ENCODE measurements at places on chromosomes 6 and 20.
A peak's percentile ranks its signal among the peaks of the same experiment; 100 is the strongest.

DNA sequence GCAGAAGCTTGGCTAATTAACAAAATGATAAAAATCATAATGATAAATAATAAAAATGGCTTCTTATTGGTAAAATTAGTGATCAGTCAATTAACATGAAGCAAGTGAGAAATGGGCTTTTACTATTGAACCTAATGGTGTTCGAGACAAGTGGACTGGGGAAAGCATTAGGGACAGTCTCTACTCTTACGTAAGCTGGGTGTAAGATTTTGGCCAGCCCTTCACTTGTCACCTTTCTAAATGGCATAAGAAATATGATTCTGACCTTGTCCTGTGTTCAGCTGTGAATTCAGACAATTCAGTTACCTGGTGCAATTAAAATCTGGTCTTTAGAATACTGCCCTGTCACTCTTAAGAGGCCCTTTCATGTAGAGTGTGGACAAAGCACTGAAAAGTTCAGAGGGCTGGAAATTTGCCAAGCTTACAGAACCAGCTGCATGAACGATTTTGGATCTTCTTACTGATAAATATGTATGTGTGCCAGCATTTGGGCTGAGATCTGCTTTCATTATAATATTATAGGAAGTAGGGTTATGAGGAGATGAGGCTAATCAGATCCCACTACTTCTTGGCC lies 115.9 kb downstream of the QRSL1 start:
- DNase-seq, result peak; percentile 69

DNA sequence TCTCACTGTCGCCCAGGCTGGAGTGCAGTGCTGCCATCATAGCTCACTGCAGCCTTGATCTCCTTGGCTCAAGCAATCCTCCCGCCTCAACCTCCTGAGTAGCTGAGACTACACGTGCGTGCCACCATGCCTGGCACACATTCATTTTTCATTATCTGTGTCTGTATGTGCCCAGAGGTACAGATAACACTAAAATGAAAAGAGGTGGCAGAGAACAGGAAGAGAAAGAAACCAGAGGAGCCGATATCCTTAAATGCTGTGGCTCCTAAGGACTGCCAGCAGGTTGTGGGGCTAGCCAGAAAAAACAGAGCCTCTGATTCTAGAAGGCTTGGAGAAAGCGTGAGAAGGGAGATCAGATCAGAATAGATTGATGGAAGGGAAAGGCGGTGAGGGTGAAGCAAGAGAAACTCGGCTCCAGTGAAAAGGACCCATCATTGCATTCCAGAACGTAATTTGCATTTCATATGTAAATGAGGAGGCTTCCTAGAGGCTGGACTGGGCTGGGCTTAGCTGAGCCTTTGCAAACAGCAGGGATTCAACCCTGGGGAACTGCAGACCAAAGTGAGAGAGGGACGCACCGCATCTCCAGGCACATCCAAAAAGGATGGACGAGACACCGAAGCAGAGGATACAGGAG lies 64.2 kb downstream of the GCNT2 start:
- no peak for DNase-seq

DNA sequence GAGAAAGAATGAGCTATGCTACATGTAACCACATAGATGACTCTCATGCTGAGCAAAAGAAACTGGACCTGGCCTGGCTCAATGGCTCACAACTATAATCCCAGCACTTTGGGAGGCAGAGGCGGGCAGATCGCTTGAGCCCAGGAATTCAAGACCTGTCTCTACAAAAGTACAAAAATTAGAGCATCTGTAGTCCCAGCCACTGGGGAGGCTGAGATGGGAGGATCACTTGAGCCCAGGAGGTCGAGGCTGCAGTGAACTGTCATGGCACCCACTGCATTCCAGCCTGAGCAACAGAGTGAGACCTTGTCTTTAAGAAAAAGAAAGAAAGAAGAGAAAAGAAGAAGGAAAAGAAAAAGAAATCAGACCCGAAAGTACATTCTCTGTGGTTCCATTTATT lies 41.7 kb downstream of the NCR2 start:
- DNase-seq, result no peak

GRCh38 chr6:82955841-82956240 lies 109.8 kb downstream of the UBE3D start:
- no peak for DNase-seq

GRCh38 chr6:129638055-129638684 lies 71.8 kb downstream of the ARHGAP18 start:
- DNase-seq, result no peak
